ENCODE measurements at places on chromosomes 1 and 21.

GRCh38 chr1:183887826-183888819, 83.2 kb downstream of the RGL1 start:
- DNase-seq: no peak

- DNase-seq: no peak
Measured at GRCh38 chr1:229433364-229434004, 410 bp downstream of the ACTA1 start.

- DNase-seq: no peak
Measured at GRCh38 chr1:147821883-147822282, 61.5 kb upstream of the GJA5 start.

GRCh38 chr1:229031481-229032341, 239.2 kb upstream of the RAB4A start:
- no peak for DNase-seq

GRCh38 chr1:157963713-157964112, 29.7 kb upstream of the KIRREL1 start:
- no peak for DNase-seq

- no peak for DNase-seq
Measured at GRCh38 chr1:161083748-161084596, 5.4 kb downstream of the NECTIN4 start.

- no peak for DNase-seq
Measured at GRCh38 chr21:26055841-26056264, 114.7 kb downstream of the APP start.

- no peak for DNase-seq
Measured at GRCh38 chr1:44110916-44111315, 7.7 kb upstream of the KLF17 start.

All from stimulated activated CD8-positive, alpha-beta memory T cell treated with anti-CD3 and anti-CD28 coated beads, Interleukin-4, amount 100 ng/mL, for 1 hour (primary cell).